ENCODE measurements at places on chromosomes 2 and 18. TPM values are rescaled to one million over a fixed set of nuclear protein-coding genes. Genes with fewer than 3 reads are reported as not detected.

DNA sequence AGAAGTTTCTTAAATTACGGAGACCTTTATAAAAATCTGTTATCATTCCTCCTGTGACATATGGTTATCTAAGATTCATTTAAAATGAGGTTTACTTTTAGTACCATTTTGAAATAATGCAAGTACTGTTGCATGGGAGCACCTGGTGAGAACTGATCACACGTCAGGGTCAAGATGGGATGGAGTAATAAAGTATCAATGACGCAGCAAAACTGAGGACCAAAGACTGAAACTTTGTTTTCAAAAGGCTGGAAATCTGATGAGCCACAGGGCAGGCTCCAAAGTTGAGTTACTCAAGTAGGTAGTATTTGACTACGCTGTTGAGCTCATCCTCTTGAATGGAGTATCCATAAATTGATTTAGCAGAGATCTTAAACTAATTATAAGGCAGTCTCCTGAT is 411.9 kb upstream of the ZNF804A start:
- H3K27ac ChIP-seq, result no peak overlapping the region
- DNase-seq, result no peak
- H3K36me3 ChIP-seq, result no peaks in the 10 kb centered on the region
- no peaks in the 10 kb centered on the region for H3K4me1 ChIP-seq

DNA sequence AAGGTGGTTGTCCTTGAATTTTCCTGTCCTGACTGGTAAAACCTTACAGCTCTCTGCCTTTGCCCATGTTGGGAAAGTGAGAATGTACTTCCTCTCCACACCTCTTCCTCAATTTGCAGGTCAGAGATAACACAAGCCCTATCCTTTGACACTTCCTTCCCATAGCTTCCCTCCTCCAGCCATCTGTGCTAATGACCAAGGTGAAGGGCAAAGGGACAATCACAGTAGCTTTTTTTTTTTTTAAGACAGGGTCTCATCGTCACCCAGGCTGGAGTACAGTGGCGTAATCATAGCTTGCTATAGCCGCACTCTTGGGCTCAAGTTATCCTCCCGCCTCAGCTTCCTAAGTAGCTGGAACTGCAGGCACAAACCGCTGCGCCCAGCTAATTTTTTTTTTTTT is 24.3 kb upstream of the STPG4 start:
- peaks cover 8% of the 10 kb centered on the region for H3K4me1 ChIP-seq
- H3K36me3 ChIP-seq, result no peaks in the 10 kb centered on the region
- no peak overlapping the region for H3K4me3 ChIP-seq
- H3K27ac ChIP-seq, result no peak overlapping the region
- DNase-seq, result no peak
- no peaks in the 10 kb centered on the region for H3K27me3 ChIP-seq

The FSHR gene
- not detected for total RNA-seq

GRCh38 chr18:25176518-25177042 is 175.4 kb downstream of the ZNF521 start:
- DNase-seq, result no peak
- no peaks in the 10 kb centered on the region for H3K27me3 ChIP-seq
- no peaks in the 10 kb centered on the region for H3K4me1 ChIP-seq
- H3K27ac ChIP-seq, result no peak overlapping the region
- H3K4me3 ChIP-seq, result no peak overlapping the region

DNA sequence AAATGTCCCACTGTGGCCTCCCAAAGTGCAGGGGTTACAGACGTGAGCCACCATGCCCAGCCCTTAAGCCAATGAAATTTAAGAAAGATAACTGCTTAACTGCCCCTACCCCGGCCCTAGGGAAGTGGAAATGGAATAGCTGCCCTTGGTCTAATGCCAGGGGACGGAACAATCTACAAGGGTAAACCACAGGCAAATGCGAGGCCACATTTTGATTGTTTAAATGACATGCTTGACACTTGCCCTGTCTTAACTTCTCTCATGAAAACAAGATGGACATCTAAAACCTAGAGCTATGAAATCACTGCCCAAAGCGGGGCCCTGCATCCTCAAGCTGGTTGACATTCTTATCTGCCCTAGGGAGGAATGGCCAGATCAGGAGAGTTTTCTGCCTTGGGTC is 5.5 kb upstream of the ITSN2 start:
- DNase-seq, result no peak
- no peak overlapping the region for H3K4me3 ChIP-seq
- H3K27me3 ChIP-seq, result no peaks in the 10 kb centered on the region
- H3K4me1 ChIP-seq, result peaks cover 5% of the 10 kb centered on the region
- no peaks in the 10 kb centered on the region for H3K36me3 ChIP-seq

GRCh38 chr2:198880421-198880820 is 577.3 kb downstream of the SATB2 start:
- no peaks in the 10 kb centered on the region for H3K36me3 ChIP-seq
- DNase-seq, result no peak
- H3K4me1 ChIP-seq, result no peaks in the 10 kb centered on the region
- H3K27me3 ChIP-seq, result no peaks in the 10 kb centered on the region

DNA sequence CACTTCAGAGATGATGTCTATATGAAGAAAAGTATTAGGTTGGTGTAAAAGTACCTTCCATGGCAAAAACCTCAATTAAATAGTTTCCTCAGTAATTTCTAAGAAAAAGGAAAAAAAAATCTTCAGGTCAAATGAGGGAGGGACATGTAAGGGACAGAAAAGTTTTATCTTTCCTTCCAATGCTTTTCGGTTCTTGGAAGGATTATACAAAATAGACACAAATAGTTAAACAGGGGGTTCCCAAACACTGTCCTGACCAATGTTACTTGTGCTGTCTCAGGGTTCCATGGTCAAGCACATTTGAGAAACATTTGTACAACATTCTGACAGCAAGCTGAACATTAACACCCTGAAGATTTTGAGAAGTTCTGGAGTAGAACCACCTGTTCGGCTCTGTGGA is 22.0 kb downstream of the ERMN start:
- no peak overlapping the region for H3K4me3 ChIP-seq
- no peaks in the 10 kb centered on the region for H3K27me3 ChIP-seq
- no peaks in the 10 kb centered on the region for H3K36me3 ChIP-seq
- no peak for DNase-seq

The VPS4B gene
- 85.3 TPM for total RNA-seq

GRCh38 chr18:1952486-1952885 is 618.8 kb downstream of the METTL4 start:
- no peak overlapping the region for H3K4me3 ChIP-seq
- H3K36me3 ChIP-seq, result no peaks in the 10 kb centered on the region
- no peak overlapping the region for H3K27ac ChIP-seq

DNA sequence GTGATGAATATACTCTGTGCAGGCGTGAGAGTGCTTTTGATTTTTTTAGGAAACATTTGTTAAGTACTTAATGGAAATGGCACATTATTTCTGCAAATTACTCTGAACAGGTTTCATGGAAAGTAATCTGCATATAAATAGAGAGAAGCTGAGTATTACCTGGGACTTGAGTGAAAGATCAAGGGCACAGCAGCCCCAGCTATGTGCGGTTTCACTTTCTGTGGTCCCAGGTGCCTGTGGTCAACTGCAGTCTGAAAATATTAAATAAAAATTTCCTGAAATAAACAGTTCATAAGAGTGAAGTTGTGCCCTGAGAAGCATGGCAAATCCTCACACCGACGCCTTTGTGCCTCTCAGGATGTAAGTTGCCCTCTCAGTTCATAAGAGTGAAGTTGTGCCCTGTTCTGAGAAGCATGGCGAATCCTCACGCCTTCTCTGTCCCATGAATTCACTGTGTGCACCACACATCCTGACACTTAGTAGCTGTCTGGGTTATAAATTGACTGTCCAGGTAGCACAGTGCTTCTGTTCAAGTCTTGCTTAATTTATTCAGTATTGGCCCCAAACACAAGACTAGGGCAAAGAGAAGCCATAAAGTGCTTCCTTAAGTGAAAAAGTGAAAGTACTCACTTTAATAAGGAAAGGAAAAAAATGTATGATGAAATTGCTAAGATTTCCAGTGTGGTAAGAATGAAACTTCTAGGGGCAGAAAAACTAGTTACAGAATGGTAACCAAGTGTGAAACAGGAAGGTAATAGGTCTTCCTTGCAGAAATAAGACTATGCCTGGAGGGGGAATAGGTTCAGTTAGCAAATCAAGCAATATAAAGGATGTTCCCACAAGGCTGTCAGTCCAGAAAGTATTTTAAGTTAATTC is 4.3 kb upstream of the SNTG2 start:
- H3K27ac ChIP-seq, result no peak overlapping the region
- H3K4me1 ChIP-seq, result no peaks in the 10 kb centered on the region
- H3K27me3 ChIP-seq, result peaks cover 4% of the 10 kb centered on the region
- no peak overlapping the region for H3K4me3 ChIP-seq
- H3K36me3 ChIP-seq, result no peaks in the 10 kb centered on the region

DNA sequence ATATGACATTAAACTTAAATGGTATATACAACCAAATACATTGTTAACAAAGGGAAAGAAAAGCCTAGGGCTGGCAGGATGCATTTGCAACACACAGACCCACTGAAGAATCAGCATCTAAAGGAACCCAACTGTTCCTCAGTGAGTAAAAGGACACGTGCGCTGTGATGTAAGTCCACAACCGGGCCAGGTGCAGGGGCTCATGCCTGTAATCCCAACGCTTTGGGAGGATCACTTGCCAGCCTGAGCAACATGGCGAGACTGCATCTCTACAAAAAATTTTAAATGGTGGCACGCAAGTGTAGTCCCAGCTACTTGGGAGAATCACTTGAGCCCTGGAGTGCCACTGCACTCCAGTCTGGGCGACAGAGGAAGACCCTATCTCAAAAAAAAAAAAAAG is 3.9 kb downstream of the DTNB start:
- no peak overlapping the region for H3K4me3 ChIP-seq
- no peak overlapping the region for H3K27ac ChIP-seq
- H3K4me1 ChIP-seq, result peaks cover 2% of the 10 kb centered on the region
- H3K36me3 ChIP-seq, result no peaks in the 10 kb centered on the region
- no peak for DNase-seq
- H3K27me3 ChIP-seq, result no peaks in the 10 kb centered on the region

The SPP2 gene
- not detected for total RNA-seq

DNA sequence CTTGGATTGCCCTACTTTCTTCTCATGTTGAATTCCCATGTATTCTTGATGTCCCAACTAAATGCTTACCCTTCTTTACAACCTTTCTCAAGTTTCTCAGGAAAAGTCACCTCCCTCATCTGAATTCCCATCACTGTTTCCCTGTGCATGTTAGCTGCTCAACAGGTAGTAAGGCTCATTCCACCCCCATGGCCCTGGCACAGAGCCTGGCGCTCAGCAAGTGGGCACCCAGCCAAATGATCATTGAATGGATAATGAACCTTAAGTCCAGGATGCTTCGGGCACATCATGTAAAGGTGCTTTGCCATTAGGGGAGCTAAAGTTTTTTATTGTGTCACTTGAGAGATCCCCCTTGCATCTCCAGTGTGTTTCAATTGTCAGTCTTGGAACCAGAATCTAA is 124.0 kb downstream of the PKP4 start:
- DNase-seq, result no peak
- no peaks in the 10 kb centered on the region for H3K4me1 ChIP-seq
- H3K36me3 ChIP-seq, result no peaks in the 10 kb centered on the region
- H3K4me3 ChIP-seq, result no peak overlapping the region

All from T-cell (primary cell).